ENCODE measurements at places on chromosomes 1 and 21.
A peak's percentile ranks its signal among the peaks of the same experiment; 100 is the strongest.

DNA sequence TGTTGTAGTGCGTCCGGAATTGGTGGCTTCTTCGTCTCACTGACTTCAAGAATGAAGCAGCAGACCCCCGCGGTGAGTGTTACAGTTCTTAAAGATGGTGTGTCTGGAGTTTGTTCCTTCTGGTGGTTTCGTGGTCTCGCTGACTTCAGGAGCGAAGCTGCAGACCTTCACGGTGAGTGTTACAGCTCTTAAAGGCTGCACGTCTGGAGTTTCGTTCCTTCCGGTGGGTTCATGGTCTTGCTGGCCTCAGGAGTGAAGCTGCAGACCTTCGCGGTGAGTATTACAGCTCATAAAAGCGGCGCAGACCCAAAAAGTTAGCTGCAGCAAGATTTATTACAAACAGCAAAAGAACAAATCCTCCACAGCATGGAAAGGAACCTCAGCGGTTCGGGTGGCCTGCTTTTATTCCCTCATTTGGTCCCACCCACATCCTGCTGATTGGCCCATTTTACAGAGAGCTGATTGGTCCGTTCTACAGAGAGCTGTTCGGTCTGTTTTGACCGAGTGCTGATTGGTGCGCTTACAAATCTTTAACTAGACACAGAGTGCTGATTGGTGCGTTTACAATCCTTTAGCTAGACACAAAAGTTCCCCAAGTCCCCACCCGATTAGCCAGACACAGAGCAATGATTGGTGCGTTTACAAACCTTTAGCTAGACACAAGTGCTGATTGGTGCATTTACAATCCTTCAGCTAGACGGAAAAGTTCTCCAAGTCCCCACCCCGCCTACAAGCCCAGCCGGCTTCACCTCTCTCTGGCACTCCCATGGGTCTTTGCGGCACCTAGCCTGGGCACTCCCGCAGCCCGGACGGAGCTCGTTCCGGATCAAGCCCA lies 49.6 kb upstream of the KRTAP19-8 start:
- no peak for DNase-seq

DNA sequence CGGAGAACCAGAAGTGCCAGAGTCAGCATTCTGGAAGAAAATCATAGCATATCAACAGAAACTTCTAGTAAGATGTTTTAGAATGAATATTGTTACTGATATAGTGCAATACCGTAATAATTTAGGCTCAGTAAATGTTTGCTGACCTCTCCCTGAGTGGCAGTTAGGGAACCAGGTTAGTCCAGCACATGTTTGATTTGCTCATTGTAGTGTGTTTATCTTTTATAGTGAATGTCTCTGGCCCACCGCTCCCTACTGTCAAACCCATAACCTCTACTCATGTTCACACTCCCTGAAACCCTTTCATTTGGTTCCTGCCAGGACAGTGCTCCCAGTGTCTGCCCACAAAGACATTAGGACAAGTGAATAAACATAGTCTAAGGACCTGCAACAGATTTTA lies 102.7 kb downstream of the ZP4 start:
- DNase-seq: no peak

- DNase-seq: peak; percentile 86
Measured at GRCh38 chr1:67863637-67864036, 30.4 kb upstream of the GNG12 start.

- no peak for DNase-seq
Measured at GRCh38 chr1:100445565-100445964, 92.4 kb upstream of the GPR88 start.

DNA sequence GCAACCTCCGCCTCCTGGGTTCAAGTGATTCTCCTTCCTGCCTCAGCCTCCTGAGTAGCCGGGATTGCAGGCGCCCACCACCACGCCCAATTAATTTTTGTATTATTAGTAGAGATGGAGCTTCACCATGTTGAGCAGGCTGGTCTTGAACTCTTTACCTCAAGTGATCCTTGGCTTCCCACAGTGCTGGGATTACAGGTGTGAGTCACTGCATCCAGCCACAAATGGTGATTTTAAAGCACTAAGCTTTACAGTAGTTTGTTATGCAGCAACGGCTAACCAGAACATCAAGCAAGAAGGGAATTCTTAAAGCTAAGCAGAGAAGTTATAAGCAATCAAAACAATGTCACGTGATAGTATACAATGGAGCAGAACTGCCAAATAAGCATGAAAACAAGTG lies 65.7 kb downstream of the NVL start:
- DNase-seq: no peak
